ENCODE measurements at places on chromosomes 12 and 14.

GRCh38 chr12:119182701-119183493, 4.2 kb downstream of the HSPB8 start:
- DNase-seq, result no peak

- no peak for DNase-seq
These were observed 5.7 kb upstream of the CAND1 start for GRCh38 chr12:67263471-67263870.

DNA sequence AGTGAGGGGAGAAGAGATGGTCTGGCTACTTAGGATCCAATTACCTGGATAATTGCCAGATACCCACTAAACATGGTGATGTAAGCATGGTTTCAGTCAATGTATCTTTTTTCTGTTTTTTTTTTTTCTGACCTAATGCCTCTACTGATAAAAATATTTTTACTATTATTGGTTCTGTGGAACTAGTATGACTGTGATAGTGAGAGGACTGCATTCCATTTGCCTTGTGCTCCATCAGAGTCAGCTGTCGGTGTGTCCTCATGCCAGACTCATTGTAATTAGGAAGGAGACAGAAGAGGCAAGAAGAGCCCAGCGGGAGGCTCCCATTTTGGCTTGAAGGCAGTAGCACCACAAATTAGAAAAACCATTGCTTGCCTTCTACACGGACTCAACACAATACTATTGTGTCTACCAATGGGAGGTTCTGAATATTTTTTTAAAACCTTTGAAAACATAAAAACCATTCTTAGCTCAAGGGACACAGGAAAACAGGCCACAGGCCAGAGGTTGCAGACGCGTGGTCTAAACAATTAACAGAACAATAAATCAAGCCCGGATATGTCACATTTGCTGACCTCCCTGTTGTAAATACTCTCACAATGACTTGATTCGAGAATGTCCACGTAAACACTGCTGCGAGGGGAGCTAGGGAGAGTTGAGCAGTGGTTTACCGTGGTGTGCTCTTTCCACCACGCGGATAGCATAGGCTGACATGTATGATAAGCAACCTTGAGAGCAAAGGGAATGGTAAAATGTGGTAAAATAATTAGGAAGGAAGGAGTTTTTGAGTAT, 13.5 kb upstream of the DCP1B start:
- no peak for DNase-seq

DNA sequence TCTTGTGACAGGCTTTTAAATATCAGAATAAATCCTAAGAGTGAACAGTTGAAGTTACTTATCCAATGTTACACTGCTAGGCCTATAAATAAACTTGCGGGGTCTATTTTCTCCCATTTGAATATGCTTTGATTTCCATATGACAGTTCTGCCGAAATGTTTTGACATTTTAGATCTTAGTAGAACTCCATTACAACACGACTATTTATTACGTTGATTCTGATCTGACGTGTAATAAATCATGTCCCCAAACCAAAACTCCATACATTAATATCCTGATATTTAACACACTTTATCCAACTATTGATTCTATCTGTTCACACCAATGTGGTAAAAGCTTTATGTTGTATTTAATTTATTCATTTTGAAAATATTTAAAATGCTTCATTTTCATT, 16.1 kb upstream of the NEMF start:
- no peak for DNase-seq

- DNase-seq, result no peak
These were observed 701.1 kb downstream of the NOVA1 start for GRCh38 chr14:25896777-25897176.

GRCh38 chr14:60935319-60935718, 45.6 kb downstream of the TRMT5 start:
- DNase-seq, result no peak

DNA sequence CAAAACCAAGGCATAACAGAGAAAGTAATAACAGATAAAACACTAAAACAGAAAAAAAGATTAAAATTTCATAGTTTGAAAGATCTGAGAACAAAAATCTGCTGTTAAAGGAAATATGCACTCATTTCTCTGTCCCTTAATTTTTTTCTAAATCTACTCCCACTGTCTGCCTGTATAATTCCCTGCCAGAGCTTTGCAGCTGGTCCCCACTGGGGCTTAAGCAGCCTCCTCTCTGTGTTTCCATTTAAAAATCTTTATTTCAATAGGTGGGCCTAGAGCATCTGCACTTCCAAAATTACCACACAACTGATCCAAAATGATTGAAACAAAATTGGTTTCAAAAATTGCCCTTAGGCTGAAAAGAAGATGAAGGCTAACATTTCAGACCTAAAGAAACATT, 6.4 kb upstream of the SIX6 start:
- DNase-seq, result no peak

- DNase-seq, result peak; percentile 43
These were observed 826 bp downstream of the PRKCH start for GRCh38 chr14:61322011-61322798.

DNA sequence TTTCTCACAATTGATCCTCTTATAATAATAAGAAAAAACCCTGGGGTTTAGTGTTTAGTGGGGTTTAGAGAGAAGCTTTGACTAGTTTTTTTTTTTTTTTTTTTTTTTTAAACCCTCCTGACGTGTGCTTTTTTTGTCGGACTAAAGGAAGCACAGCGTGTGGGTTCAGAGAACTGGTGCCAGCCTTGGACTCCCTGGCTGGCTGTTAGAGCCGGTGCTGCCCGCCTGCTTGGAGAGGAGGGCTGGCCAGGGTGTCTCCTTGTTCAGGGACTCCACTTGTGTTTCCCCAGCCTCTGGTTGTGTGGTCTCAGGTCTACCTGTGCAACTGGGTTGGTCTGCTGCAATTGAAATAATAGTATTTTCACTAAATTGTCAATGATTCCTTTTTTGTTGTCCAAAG, 54.1 kb upstream of the ASPG start:
- no peak for DNase-seq

- DNase-seq, result no peak
These were observed 220.1 kb downstream of the GLT1D1 start for GRCh38 chr12:129073157-129073915.

GRCh38 chr12:12294215-12295005, 27.6 kb upstream of the LRP6 start:
- no peak for DNase-seq

- no peak for DNase-seq
These were observed 14.0 kb upstream of the BHLHE41 start for GRCh38 chr12:26138860-26139259.

- DNase-seq, result no peak
These were observed 443.0 kb downstream of the RAD51B start for GRCh38 chr14:68262567-68262966.

DNA sequence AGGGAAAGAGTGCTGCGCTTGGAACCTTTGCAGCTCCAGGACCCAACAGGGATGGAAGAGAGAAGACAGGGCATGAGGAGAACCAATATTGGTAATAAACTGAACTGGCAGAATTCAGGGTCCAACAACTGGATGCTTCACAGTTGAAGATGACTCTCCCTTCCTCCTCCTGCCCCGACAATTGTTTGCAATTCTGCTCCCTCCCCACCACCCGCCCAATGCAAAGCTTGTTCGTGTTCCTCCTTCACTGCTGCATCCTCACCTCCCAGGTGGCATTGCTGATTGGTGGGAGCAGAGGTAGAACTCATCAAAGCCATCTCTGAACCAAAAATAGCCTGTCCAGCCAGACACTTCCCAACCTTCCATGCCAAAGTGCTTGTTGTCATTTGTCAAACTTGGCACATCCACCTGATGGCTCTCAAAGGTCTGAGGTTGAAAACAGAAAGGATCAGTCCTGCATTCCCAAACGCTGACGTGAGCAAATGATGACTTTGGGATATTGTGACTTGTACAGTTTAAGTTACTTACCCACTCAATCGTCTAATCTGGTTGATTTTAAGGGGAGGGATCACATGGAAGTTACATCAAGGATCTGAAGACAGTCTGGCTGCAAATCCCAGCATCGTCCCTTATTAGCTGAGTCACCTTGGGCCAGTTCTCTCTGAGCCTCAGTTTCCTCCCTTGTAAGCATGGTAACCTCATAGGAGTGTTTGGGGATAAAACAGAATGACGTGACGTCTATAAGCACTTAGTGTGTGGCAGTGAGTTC, 242.6 kb upstream of the CRY1 start:
- no peak for DNase-seq

DNA sequence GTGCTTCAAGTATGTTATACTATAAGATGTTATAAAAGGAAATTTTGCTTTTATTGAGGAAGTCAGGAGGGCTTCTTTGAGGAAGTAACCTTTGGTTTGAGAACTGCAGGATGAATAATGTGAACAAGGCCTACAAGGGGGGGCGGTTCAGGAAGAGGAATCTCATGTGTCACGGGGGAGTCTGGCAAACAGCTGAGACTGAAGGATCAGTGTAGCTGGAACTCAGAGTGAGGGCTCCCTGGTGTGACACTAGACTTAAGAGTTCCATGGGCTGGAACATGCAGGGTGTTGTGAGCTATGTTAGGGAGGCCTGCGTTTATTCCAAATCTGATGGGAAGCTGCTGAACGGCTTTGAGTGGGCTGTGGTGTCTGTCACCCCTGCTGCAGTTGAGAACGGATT, 62.3 kb downstream of the UNC79 start:
- no peak for DNase-seq

DNA sequence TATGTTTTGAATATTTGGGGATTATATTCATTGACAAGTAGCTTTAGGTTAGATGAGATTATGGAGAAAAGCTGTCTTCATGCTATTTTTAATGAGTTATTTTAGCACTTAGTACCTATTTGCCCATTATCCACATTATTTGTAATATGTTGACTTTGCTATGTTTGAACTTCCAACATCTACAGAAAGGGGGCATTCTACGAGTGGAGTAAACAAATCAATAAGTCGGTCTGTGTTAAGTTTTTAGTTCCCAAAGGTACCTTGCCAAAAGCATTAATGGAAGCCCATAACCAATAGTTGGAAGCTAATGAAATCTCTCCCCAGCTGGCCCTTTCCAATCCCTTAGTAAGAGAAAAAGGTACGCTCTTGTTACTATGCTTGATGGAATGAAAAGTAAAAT, 250.0 kb upstream of the E2F7 start:
- no peak for DNase-seq

DNA sequence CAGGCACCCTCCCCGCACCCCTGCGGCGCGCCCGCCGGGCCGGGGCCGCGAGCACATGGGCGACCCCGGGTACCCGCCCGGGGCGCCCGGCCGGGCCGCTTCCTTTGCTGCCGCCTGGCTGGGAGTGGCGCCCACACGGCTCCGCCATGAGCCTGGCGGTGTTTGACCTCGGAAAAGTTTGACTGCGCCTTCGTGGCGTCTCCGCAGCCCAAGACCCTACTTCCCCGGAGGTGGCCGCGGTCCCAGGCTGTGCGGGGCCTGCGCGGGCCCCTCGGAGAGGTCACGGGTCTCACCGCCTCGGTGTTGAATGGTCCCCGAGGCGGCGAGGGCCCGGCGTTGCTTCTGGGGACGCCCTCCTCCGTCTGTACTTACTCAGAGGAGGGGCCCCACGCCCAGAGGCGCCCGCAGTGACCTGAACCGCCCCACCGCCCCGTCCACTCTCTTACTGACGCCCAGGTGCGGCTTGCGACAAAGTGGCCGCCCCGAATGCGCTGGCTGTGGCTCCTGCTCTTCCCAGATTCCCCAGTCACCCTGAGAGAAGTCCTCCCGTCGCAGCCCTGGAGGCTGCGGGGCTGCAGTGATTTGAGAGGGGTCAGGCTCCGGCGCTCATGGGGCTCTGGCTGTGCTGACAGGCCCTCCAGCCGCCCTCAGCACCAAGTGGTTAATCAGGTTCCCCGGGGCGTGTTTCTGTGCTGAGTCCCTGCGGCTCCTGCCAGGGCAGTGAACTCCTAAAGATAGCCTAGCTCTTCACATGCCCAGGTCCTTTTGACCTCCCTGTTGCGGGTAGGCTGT, 5.8 kb downstream of the KMT5A start:
- peak; percentile 17 for DNase-seq

DNA sequence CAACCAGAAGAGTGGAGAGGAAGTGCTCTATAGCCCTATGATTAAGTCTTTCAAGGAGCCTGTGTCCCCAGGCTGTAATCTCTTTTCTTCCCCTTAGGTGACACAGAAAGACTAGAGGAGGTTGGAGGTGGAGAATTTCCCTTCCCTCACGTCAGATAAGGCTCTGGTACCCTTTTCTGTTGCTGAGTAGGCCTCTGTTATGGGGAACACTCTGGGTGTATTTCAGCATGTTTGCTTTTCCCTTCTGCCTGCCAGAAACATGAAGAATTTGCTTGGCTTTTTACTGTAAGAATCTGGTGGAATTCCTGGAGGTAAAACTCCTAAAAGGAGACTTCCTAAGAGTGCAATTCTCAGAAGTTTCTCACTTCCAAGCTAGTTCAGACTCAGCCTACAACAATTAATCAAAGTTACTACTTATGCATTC, 58.3 kb downstream of the SIX1 start:
- DNase-seq, result no peak

GRCh38 chr12:126719912-126720705, 1546.9 kb upstream of the TMEM132C start:
- DNase-seq, result no peak

GRCh38 chr12:19128485-19128884, 1.0 kb upstream of the PLEKHA5 start:
- DNase-seq, result no peak

- DNase-seq, result no peak
These were observed 289.8 kb downstream of the DPF3 start for GRCh38 chr14:72604133-72604532.

GRCh38 chr14:44396226-44396625, 110.9 kb downstream of the FSCB start:
- DNase-seq, result no peak

DNA sequence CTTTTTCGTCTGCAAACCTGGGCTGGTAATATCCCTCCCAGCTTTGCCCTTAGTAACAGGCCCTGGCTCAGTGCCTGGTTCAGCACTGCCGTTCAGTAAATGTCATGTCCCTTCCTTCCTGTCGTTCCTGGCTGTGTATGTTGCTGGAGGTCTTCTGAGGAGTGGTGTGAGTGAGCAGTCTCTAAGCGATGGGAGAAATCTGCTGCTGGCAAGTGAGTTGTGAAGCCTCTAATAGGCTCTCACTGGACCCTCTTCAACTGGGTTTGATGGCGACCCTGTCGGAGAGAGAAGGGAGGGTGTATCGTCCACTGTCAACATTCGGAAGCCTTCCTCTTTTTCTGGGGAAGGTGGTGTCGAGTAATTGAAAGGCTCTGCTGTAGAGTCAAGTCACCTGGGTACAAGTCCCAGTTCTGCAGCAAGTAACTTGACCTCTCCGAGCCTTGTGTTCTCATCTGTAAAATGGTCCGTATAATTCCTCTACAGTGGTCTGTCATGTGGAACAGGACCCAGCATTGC, 62.8 kb downstream of the HRK start:
- DNase-seq, result no peak

DNA sequence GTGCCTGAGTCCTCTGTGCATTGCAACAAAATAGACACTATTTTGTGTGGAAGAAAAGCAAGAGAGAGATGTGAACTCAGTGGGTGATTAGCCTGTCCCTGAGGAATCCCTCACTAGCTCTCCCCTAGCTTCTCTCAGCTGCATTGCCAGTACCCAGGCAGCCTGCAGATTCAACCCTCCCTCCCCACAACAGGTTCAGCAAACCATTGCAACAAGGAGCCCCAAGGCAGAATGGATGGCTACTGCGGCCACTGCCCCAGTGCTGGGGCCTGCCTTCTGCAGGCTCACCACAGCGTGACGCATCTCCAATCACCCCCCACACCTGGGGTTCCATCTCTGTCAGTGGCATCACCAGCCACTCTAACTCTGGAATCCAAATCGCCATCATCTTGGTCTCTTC, 2.3 kb downstream of the CRACR2A start:
- DNase-seq, result no peak
